ENCODE measurements at places on chromosomes 1 and 21.

- DNase-seq = no peak
Observed at GRCh38 chr1:203797948-203798655, 2.7 kb downstream of the ZBED6 start.

DNA sequence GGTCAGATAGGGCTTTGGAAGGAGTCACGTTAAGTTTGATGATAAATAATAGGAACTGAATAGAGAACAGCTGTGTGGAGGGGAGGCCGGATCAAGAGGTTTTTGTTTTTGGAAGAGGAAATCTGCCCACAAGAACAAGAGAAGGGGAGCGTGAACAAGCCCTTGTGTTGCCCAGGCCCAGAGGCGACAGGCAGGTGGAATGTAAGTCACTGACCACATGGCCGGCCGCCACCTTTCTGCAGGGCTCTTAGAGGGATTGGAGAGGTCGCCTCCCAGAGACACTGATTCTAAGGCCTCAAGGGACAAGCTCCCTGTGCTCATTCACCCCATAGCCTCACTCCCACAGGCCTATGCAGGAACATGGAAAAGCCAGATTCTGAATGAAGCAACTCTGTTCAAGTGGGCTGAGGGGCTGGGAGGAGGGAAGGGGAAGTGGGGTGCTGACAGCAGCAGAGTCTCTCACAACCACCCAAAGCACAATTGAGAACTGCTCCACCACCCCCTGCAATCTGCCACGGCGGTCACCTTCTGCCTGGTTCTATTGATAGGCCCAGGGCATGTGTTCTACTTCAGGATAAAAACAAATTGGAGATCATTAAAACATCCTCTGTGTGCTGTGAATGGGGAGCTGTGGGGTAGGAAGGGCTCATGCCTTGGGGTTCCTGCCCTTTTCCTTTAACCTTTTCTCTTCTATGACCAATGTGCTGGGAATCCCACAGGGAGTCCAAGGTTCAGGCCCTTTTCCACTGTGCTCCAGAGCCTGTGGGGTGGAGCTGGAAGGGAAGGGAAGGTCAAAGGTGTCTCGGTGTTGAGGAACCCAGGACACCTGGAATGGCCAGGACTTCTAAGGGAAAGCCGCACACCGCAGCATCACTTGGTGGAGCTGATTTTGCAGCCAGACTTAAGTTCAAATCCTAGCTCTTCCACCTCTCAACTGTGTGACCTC is 63.3 kb upstream of the PARP1 start:
- DNase-seq = no peak

DNA sequence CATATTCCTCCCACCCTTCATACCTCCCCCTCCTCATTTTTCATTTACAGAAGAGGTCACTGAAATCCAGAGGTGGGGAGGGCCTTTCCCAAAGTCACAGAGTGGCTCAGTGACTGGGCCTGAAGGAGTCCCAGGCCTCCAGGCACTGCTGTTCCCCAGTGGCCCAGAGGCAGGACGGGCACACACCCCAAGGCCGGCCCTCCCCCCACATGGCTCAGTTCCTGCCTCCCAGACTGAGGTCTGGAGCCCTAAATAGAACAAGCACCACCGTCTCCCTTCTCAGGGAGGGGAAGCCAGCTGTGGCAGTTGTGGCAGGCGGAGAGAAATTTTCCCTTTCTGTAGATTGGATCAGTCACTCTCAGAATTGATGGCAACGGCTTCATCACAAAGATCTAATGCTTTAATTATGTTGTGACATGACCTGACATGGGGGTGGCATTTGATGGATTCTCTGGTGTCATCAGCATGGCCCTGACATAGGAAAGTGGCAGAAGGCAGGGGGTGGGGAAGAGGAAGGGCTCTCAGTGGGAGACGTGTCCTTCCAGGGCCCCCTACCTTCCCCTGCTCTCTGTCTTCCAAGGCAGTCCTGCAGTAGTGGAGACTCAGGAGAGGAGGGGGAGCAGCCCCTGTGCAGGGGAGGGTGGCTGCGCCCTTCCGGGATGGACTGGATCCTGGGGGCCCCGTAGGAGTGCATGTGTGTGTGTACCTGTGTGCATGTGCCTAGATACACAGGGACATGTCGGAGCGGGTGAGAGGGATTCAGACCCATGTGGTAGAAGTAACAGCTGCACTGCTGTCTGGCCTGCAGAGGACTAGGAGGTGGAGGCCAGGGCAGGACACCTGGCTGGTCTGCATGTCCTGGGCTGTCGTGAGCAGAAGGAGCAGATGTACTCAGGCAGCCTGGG is 41.2 kb upstream of the FOXO6 start:
- no peak for DNase-seq

DNA sequence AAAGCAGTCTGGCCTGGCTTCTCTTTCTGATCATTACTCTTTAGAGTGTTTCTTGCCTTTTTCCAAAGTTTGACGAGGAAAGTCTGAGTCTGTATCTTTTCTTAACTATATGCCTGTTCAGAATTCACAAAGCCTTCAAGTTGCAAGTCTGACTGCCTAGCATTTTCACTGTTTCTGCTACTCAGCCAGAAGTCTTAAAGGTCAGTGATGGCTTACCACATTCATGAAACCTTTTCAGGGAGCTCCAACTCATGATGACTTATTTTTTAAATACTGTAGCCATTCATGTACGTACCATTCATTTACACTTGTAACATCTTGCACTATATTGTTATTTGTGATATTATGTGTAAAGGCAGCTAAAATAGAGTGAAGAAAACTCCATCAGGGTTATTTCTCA is 58.2 kb downstream of the TNFSF4 start:
- DNase-seq = no peak

- no peak for DNase-seq
Observed at GRCh38 chr1:208918160-208918559, 665.4 kb upstream of the CAMK1G start.

GRCh38 chr1:208216062-208216461 is 28.1 kb downstream of the PLXNA2 start:
- no peak for DNase-seq

GRCh38 chr1:219731771-219732170 is 118.9 kb upstream of the ZC3H11B start:
- no peak for DNase-seq

DNA sequence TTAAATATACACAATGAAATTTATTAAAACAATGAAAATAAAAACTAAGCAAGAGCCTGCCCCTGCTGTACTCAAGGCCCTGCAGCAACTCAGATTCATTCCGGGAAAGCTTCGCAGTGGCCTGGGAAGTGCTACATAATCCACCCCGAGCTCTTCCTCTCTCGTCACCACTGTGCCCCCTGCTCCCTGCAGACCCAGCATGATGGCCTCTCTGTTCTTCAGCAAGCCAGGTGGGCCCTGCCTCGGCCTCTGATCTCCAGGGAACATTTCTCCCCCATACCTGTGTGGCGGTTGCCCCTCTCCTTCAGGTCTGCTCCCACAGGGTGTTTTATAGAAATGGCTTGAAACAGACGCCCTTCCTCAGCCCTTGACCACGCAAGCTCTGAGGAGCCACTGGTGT is 10.6 kb downstream of the RNF187 start:
- no peak for DNase-seq
